ENCODE measurements at places on chromosomes 7 and 10. TPM values are rescaled to one million over a fixed set of nuclear protein-coding genes. Genes with fewer than 3 reads are reported as not detected.

The NPFFR1 gene
- total RNA-seq = not detected

The CFAP43 gene
- total RNA-seq = not detected

The SFRP5 gene
- not detected for total RNA-seq

The EGR2 gene
- total RNA-seq = 201 TPM

The FAM25A gene
- not detected for total RNA-seq

The ACBD5 gene
- total RNA-seq = 23.4 TPM

The CACNA2D1 gene
- not detected for total RNA-seq

The PBLD gene
- 1.6 TPM for total RNA-seq

The AKR1C2 gene
- total RNA-seq = not detected

All from activated CD4-positive, alpha-beta T cell treated with anti-CD3 and anti-CD28 coated beads, Interleukin-2, amount 10 ng/mL, durations not matched to agents 24 days and 14 days (primary cell).